Activated T-helper 1 cell treated with anti-CD3 and anti-CD28 coated beads, Interleukin-2, amount 50 U/mL, for 16 hours (primary cell): ENCODE measurements at places on chromosomes 7 and 10.

- DNase-seq = no peak
These were observed 30.8 kb downstream of the LSMEM1 start for GRCh38 chr7:112511451-112512202.

DNA sequence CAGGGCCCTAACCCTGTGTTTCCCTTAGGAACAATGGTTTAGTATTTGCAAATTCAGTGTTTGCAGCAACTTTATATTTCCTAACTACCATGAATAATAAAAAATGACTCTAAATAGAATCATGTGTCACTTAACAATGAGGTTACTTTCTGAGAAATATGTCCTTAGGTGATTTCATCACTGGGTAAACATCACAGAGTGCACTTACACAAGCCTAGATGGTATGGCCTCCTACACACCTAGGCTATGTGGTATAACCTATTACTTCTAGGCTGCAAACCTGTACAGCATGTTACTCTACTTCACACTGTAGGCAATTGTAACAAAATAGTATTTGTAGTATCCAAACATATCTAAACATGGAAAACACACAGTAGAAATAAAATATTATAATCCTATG lies 1174.6 kb upstream of the LRRTM3 start:
- no peak for DNase-seq

GRCh38 chr10:86293396-86293791 lies 73.2 kb downstream of the GRID1 start:
- DNase-seq = no peak

DNA sequence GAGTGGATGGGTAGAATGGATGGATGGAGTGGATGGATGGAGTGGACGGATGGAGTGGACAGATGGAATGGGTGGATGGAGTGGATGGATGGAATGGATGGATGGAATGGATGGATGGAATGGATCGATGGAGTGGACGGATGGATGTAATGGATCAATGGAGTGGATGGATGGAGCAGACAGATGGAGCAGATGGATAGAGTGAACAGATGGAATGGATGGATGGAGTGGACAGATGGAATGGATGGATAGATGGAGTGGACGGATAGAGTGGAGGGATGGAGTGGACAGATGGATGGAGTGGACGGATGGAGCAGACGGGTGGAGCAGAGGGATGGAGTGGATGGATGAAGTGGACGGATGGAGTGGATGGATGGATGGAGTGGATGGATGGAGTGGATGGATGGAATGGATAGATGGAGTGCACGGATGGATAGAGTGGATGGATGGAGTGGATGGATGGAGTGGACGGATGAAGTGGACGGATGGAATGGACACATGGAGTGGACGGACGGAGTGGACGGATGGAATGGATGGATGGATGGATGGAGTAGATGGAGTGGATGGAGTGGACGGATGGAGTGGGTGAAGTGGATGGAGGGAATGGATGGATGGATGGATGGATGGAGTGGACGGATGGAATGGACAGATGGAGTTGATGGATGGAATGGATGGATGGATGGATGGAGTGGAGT lies 260.3 kb upstream of the C7orf33 start:
- no peak for DNase-seq

DNA sequence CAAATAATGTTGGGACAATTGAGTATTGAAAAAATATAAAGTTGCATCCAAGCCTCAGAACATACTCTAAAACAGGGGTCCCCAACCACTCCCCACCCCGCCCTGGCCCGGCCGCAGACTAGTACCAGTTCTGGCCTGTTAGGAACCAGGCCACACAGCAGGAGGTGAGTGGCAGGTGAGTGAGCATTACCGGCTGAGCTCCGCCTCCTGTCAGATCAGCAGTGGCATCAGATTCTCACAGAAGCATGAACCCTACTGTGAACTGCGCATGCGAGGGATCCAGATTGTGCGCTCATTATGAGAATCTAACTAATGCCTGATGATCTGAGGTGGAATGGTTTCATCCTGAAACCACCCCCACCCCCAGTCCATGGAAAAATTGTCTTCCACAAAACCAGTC lies 19.4 kb downstream of the HIPK2 start:
- no peak for DNase-seq
